NCI-H2171 treated with DMSO at 0.1 percent for 48 hours (cell line): ENCODE measurements at places on chromosomes 3 and 15.

DNA sequence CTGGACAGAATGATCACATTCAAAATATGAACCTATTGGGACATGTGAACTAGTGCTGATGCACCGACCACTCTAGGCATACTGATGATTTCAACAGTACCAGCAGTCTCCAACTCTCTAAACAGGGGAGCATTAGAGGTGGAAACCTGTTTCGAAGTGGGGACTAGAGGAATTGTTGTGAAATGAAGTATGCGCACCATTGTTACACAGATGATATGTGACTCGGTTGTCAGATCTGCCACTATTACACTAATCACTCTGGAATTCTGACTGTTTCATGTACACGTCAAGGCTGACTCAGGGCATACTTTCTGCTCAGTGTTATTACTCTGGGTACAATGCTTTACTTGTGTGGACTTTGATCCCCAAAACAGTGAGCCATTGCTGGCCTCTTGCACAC lies 198.2 kb upstream of the UBE2E2 start:
- no peak for DNase-seq

GRCh38 chr3:170420307-170420821 lies 1.7 kb downstream of the CLDN11 start:
- DNase-seq = no peak

- no peak for DNase-seq
Observed at GRCh38 chr3:133106169-133106568, 68.0 kb downstream of the TMEM108 start.

- DNase-seq = no peak
Observed at GRCh38 chr3:138034918-138035317, 25.0 kb downstream of the CLDN18 start.

- no peak for DNase-seq
Observed at GRCh38 chr3:197117114-197117513, 87.5 kb upstream of the MELTF start.

DNA sequence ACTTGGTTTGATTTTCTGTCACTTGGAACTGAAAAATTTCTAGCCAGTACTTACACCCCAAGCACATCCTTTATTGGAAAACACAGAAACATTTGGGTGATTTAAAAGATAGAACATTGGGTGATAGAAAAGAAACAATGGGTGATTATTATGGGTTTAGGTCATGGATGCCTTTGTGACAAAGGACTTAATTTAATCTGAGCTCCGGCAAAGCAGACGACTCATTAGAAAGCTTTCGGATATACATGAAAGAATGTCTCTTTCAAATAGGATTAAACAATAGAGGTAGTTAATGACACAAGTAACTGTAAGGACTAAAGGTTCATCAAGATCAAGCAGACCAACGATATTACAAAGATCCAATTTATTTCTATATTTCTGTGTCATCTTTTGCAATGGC lies 37.3 kb upstream of the CNTN4 start:
- DNase-seq = no peak

GRCh38 chr3:72308641-72309040 lies 523.7 kb upstream of the PROK2 start:
- no peak for DNase-seq

DNA sequence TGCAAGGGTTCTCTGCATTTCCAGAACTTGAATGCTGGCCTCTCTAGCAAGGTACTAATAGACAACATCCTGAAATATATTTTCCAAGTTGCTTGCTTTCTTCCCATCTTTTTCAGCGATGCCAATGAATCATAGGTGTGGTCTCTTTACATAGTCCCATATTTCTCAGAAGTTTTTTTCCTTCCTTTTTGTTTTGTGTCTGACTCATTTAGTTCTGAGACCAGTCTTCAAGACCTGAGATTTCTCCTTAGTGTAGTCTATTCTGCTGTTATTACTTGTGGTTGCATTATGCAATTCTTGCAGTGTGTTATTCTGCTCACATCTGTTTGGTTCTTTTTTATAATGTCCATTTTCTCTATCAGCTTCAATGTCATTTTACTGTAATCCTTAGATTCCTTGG lies 1265.0 kb upstream of the ALCAM start:
- no peak for DNase-seq

GRCh38 chr3:47225310-47225906 lies 57.2 kb downstream of the KIF9 start:
- no peak for DNase-seq

GRCh38 chr15:44883199-44883877 lies 73.1 kb upstream of the TERB2 start:
- DNase-seq = no peak

DNA sequence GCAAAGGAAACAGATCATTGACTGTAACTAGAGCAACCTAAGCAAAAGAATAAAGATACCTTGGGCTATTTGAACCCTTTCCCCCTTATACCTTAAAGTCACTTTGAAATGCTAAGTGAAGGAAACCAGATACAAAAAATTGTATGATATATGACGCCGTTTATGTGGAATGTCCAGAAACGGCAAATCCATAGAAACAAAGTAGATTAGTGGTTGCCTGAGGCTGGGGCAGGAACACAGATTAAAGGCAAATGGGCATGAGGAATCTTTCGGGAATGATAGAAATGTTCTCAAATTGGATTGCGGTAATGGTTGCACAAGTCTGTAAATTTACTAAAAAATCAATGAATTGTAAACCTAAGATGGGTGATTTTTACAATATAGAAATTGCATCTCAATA lies 160.1 kb upstream of the CCDC54 start:
- no peak for DNase-seq

GRCh38 chr3:128173200-128173599 lies 19.9 kb downstream of the EEFSEC start:
- no peak for DNase-seq

DNA sequence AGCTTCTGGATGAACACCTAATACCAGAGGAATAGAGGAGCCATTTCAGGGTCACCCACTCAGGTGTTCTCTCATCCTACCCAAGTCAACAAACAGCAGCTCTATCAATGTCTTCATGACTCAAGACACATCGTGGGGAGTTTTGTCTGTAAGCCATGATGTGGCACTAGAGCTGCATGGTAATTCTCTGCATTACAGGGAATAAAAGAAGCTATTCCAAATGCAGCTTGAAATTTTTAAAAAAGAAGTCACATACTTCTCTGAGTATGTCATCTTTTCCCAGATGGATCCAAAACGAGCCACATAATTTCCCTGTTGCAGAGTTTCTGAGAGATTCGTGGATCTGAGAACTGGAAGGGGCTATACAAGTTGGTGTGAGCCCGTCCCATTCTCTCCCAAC lies 6.1 kb upstream of the THSD4 start:
- no peak for DNase-seq

GRCh38 chr3:119409844-119410243 lies 53.6 kb downstream of the TMEM39A start:
- no peak for DNase-seq

- peak; percentile 18 for DNase-seq
Observed at GRCh38 chr3:13475871-13476590, 4.1 kb upstream of the HDAC11 start.

GRCh38 chr3:32873531-32874130 lies 55.8 kb downstream of the TRIM71 start:
- no peak for DNase-seq

DNA sequence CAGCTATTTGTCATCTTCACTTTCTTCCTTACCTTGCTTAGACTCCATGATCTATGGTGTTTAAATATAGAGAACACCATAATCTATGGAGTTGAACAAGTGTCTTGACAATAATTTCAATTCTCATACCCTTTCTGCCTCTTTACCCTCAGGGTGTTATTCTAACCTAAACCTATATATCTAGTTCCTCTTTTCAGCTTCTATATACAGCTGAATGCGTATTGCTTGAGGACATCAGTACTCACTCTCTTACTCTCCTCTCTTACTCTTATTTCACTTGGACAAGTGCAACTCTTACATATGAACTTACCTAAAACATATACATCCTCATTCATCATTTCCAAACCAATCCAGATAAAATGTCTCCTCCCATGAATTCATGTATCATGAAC lies 187.1 kb downstream of the RAP2B start:
- no peak for DNase-seq

DNA sequence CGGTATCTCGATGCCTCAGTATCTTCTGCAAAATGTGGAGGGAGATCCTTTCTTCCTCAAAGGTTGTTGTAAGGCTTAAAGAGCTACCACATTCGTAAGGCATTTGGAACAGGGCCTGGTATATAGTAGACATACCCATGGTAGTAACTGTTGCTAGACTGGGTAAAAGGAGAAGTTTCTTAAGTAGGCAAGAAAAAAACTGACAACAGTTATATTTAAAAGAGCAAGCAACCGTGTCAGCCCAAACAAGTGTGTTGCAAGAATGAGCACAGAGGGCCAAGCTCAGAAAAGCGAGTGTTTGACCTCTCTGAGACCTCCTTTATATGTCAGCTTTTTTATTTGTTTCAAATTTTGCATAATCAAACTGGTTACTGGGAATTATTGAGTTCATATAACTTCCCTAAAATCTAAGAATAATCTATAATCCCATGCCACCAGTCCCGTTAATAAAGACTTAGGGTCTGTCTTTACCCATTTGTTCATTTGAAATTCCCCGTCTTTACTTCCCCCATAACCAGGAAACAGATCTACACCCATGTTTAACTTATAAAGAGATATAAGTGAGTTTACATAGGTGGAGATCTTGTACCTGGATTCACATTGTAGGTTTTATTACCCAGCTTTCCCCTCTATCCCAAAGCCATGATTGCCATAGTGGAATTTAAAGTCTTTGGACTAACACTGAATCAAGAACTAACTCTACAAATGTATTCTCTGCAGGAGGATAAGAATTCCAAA lies 7.3 kb downstream of the B3GNT5 start:
- no peak for DNase-seq

- no peak for DNase-seq
Observed at GRCh38 chr3:141465221-141465620, 21.6 kb upstream of the RASA2 start.

DNA sequence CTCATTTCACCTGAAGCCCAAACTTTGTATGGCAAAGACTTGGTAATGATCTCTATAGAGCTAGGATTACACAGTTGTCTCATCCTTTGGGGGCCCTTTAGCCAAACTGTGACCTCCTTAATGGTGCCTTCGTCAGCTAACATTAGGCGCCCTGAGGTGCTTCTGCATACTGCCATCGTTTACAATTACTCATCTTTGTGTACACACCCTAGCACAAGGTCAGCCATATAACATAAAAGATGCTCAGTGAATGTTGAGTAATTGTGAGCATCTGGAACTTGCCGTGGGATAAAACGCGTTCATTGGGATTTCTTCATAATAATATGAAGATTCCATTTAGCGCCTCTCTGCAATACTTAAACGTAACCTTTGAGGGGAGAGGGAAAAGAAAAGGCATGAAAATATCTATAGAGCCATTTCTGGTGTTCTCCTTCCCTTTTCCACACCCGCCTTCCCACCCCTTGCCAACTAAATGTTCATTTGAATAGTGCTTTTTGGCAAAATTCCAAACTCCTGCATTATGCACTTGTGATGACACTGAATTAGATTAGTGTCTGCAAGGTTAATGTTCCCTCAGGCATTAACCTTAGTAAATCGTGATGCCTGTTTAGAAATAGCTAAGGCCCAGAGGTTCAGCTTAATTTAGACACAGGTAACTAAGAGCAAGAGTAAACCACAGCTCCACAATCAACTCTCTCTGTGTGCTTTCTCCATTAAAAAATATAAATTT lies 990 bp upstream of the ZNF148 start:
- DNase-seq = no peak

- no peak for DNase-seq
Observed at GRCh38 chr3:187773233-187774184, 28.2 kb upstream of the BCL6 start.

DNA sequence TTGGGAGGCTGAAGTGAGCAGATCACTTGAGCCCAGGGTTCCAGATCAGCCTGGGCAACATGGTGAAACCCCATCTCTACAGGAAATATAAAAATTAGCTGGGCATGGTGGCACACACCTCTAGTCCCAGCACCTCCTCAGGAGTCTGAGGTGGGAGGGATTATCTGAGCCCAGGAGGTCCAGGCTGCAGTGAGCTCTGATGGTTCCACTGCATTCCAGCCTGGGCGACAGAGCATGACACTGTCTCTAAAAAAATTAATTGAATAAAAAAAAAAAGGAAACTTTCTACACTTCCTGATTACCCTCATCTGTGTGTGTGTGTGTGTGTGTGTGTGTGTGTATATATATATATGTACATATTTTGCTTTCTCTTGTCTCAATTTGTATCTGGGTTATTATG lies 31.4 kb downstream of the DIPK2A start:
- DNase-seq = no peak

GRCh38 chr3:25661694-25662437 lies 2.8 kb downstream of the TOP2B start:
- DNase-seq = peak; percentile 20

GRCh38 chr3:155078711-155079467 lies 1.2 kb upstream of the MME start:
- no peak for DNase-seq

DNA sequence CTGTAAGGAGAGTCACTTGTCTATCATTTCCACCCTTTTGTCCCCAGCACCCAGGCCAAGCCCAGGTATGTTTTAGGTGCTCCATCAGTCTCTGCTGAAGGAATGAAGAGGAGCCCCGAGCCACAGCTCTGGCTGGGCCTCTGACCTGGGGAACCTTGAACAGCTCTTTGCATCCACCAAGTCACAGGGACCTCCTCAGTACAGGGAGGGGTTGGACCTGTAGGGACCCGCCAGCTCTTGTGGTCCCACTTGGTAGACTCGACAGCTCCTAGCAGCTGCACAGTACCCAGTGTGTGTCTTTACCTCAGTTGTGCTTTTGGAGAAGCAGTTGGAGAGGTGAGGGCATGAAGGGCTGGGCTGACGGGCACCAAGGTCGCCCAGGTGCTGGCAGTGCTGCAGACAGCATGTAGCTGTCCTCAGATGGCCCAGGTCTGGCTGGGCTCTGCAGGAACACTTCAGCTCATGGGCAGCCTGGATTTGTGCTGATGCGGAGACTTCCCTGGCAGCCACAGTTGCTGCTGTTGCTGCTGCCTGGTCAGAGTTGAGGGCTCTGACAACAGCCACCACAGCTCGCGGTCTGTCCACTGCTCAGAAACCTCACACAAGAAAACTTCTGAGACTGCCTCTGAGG lies 123.6 kb downstream of the CACNA1D start:
- no peak for DNase-seq

DNA sequence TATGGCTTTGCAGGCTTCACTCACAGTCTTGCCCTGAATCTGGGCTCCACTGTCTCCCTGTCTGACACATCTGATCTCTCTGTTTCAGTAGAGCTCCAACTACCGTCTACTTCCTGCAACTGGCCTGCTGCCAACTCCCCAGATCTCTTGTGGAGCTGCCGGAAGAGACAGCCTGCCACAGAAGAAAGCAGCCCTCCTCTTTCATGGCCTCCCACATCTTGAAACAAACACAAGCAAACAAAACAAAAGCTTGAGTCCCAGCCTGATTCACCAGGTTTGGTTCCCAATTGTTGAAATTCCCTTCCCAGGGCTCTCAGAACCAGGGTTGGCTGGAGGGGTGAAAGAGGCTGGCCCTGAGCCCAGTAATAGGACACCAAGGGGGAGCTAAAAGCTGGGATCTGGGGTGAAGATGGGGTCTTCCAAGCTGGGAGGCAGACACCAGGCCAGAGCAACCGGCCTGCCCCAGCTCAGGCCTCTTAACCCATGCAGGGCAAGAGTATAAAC lies 55.3 kb upstream of the CA12 start:
- DNase-seq = peak; percentile 89
